ENCODE measurements at places on chromosomes 6 and 20.

- H3K4me1 ChIP-seq = no peaks in the 10 kb centered on the region
- no peak overlapping the region for H3K4me3 ChIP-seq
- H3K27me3 ChIP-seq = no peaks in the 10 kb centered on the region
- DNase-seq = no peak
- no peak overlapping the region for H3K27ac ChIP-seq
Observed at GRCh38 chr6:170227521-170227983, 63.3 kb downstream of the DLL1 start.

DNA sequence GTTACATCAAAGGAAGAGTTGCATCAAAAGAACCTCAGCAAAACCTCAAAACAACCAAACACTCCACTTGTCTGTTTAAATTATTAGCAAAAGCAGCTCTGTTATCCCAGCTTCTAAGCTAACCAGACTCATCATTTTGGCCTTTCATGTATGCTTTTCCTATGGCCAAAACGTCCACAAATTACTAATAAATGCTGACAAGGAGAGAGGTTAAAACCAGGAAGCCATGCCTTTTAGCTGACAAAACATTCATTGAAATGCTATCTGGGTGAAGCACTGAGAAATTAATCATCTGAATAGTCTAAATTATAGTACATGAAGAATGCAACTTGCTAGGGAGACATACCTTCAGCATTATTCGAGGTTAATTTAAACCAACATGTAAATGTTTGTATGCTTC lies 80.6 kb downstream of the LAMA2 start:
- DNase-seq = no peak
- H3K36me3 ChIP-seq = no peaks in the 10 kb centered on the region
- no peak overlapping the region for H3K4me3 ChIP-seq
- H3K27me3 ChIP-seq = no peaks in the 10 kb centered on the region

- peak overlapping the region; percentile 62 for H3K27ac ChIP-seq
- H3K4me3 ChIP-seq = no peak overlapping the region
- H3K27me3 ChIP-seq = no peaks in the 10 kb centered on the region
- H3K36me3 ChIP-seq = no peaks in the 10 kb centered on the region
Observed at GRCh38 chr6:30769088-30769852, 24.9 kb upstream of the IER3 start.

DNA sequence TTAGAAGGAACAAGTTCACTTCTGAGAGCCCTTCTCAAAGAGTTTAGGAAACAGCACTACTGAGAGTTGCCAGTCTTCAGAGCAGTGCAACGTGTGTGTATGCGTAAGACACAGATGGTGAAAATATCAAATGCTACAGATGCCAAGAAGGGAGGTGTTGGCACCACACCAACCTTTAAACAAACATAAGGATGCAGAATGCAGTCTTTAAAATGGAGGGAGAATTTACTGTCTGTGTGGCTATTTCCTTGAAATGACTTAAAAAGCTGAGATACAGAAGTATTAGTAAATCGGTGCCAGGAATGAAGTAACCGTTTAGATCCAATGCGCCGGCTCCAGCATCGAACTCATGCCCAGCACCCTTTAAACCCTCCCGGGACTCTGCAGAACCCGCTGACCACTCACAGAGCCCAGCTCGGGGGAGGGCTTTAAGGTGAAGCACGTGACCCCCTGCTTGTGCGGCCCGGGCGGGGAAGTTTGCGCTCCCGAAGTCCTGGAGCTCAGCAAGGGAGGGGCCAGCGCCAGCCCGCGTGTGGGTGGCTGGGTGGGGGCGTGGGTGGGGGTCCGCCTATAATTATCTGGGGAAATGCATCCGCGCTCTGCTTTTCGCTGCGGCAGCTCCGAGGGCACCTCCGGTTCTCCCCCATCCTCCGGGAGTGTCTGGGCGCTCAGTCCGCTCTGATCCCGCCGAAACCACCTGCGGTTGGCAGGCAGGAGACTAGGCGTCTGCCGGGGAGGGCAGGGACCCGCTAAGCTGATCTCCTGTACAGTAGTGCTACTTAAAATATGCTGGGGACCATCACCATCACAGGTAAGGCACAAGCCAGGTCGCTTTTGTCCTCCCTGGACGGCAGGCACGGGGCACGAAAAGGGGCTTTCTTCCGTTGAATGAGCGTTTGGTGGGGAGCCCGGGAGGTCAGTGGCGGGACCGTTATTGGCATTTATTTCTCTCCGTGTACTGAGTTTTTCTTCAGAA lies 66.0 kb downstream of the ZBTB2 start:
- no peaks in the 10 kb centered on the region for H3K36me3 ChIP-seq
- peak; percentile 8 for DNase-seq
- no peak overlapping the region for H3K4me3 ChIP-seq
- H3K27ac ChIP-seq = no peak overlapping the region

- no peaks in the 10 kb centered on the region for H3K4me1 ChIP-seq
- H3K36me3 ChIP-seq = no peaks in the 10 kb centered on the region
- no peak overlapping the region for H3K27ac ChIP-seq
- no peak overlapping the region for H3K4me3 ChIP-seq
Observed at GRCh38 chr20:2210646-2211552, 84.9 kb upstream of the TGM3 start.

DNA sequence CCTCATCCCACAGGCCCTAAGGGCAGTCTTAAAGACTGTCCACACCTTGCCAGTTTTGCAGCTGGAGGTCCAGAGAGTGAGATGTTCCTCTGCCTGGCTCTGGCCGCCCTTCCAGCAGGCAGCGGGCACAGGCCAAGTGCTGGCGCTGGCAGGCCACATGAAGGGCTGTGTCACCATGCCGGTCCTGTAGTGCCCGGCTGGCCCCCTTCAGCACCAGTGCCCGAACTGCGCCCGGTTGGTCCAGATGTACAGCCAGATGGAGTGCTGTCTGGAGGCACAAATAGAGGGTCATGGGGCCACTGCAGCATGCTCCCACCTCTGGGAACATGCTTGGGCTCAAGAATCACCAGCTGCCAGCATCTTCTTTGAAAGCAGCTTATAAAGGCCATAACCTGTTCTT lies 3.8 kb downstream of the NFKBIE start:
- no peaks in the 10 kb centered on the region for H3K27me3 ChIP-seq
- H3K36me3 ChIP-seq = peaks cover 42% of the 10 kb centered on the region
- H3K4me1 ChIP-seq = peaks cover 44% of the 10 kb centered on the region
- H3K27ac ChIP-seq = no peak overlapping the region
- H3K4me3 ChIP-seq = no peak overlapping the region

DNA sequence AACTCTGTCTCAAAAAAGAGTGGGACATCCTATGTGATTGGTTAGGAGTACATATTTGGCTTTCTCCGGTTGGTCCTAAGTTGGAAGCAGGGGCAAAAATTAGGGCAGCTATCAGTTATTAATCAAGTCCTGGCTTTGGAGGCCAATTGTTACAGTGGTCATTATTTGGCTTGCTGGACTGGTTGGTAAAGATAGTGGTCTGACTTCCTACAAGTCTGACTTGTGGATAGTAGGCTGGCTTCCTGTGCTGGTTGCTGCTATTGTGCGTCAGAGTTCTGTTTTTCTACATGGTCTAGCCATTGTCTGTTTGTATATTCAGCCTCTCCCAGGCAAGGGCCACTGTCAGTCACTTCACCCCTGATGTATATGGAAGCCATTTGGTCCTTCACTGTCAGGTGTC lies 7.0 kb downstream of the ACOT8 start:
- no peak overlapping the region for H3K4me3 ChIP-seq
- H3K27ac ChIP-seq = no peak overlapping the region
- H3K27me3 ChIP-seq = no peaks in the 10 kb centered on the region
- H3K4me1 ChIP-seq = peaks cover 12% of the 10 kb centered on the region
- peaks cover 52% of the 10 kb centered on the region for H3K36me3 ChIP-seq

All from DND-41 (cell line).